Stimulated activated CD4-positive, alpha-beta T cell treated with anti-CD3 and anti-CD28 coated beads, Interleukin-4, amount 100 ng/mL, for 1 hour (primary cell): ENCODE measurements at places on chromosomes 6 and 20.

DNA sequence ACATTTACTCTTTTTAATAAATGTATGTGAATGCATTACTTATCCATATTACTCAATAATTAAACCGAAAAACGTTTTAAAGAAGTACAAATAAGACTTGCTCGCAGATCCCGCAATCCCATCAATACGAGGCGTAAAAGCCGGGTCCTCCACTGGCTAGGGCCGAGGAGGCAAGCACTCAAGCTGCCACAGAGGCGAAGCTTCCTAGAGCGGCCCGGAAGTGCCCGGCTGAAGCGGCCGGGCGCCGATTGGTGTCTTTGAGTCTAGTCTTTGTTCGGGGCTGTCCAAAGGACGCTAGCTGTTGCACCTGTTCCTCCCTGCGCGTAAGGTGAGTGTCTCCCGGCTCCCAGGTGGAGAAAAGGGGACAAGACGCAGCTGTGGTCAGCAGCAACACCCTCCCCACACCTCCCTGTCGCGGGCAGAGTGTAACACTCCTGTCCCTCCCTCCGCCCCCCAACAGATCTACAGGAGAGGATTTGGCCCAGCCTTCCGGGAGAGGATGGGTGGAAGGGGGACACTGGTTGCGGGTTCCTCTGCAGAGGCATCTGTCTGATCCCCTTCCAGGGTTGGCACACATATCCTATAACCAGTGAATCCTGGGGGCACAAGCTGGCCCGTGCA lies at the start of gene ZSCAN16:
Gene ZSCAN16, plus strand, starts transcription at position 260 of the 621 bp plus-strand sequence. CDS start 835 bp downstream, outside the sequence.
- DNase-seq, result peak; percentile 80

DNA sequence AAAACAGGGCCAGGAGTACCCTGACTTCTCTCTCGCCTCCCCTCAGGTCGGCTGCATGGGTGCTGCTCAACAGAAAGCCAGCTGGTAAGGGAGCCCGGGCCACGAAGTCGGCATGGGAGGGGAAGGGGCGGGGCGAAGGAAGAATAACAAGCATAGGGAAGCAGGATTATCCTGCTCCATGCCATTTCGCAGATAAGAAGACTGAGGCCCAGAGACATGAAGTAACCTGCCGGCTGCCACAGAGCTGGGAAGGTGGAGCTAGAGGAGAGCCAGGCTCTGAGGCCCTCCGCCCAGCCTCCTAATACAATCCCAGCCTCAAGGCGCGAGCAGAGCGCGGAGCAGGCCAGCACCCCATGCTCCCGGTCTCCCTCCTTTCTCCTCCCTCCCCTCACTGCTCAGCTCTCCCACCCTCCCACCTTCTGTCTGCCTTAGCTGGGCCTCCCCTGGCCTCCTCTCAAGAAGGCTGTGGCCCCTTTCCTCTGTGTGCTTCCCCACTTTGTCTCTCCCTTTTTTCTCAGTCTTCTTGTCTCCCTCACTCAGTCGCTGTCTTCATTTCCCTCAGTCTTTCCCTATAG lies 13.2 kb upstream of the HMGA1 start:
- no peak for DNase-seq

DNA sequence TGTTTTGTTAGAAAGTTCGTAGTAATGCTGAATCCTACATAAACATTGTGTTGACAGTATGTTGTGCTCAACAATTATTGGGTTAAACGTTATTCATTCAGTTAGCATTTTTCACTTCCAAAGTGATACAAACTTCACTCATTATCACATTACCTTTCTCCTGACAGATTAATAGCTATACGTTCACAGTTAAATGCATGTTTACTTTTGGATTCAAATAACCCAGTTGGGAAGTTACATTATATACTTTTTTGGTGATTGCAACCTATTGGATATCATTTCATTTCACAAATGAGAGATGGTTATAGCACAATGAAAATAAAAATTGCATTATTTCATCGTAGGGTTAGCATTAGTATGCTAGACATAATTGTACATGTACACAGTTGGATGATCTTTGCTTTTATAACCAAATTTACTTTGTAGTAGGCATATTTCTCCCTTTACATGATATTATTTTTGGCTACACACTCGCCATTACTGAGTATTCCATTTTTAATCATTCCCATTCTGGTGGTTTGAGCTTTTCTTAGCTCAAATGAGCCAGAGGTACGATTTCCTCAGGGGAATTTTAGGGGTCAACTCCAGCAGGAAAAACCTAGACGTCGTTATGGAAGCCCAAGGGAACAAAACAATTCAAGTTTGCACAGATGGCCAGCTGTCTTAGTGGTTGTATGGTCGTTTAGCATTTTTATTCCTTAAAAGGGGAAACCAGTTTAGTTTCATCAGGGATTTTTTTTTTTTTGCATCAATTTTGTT lies 2.1 kb upstream of the HIVEP1 start:
- DNase-seq, result no peak

DNA sequence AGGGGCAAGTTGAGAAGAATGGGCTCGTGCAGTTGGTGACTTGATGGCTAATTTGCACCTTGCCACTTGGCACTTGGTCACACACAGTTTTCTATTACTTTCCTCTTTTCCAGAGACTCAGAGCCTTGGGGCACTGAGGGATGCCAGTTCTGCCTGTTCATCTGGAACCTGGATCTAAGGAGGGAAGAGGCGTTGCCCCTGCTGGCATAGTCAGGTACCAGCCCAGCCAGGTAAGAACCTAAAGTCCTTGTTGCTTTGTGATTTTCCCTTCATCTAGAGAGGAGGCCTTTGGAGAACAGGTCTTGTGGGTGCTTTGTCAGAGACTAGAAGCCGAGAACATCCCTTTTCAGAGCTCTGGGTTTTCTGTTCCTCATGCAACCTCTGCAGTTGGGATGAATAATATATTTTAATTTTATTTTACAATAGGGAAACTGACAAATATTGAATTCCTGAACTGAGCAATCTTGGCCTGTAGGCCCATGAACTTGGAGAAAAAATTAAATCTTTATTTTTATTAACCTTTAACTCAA lies 11.4 kb downstream of the SYTL3 start:
- DNase-seq, result no peak

DNA sequence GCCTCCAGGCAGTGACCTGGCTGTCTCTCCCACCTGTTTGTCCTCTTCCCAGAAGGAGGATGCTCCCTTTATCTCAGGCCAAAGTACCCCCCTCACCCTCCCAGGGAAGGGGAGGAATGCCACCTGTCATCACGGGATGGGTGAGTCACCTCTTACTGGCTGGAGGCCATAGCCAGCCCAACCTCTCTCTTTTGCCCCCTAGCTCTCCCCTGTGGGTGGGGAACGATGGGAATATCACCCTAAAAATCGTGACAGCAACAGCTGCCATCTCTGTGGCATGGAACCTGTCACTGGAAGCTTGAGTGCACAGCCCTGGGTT lies 137.5 kb upstream of the PTPN1 start:
- no peak for DNase-seq

- no peak for DNase-seq
Observed at GRCh38 chr6:89392823-89393222, 19.2 kb downstream of the RRAGD start.

GRCh38 chr6:142934599-142934998 lies 10.4 kb downstream of the HIVEP2 start:
- no peak for DNase-seq

GRCh38 chr20:62990306-62990825 lies 16.4 kb downstream of the BHLHE23 start:
- no peak for DNase-seq

GRCh38 chr6:29924731-29925130 lies 17.6 kb upstream of the HLA-A start:
- DNase-seq, result no peak

DNA sequence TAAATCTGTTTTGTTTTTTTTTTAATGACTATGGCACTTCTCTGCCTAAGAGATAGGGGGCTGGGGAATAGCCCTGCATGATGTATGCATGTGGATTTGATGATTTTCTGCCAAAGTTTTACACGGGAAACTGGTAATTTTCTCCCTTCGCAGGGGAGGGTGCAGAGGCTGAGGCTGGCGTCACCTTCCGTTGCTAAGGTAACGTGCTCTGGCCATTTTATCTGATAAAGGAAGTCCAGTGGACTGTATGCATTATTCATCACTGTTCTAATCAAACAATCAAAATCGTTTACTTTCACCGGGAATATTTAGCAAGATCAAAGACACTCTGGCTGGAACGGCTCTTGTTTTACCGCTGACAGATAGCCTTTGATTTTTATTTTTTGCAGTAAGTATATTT lies 789 bp downstream of the PHACTR1 start:
- DNase-seq, result no peak

- DNase-seq, result no peak
Observed at GRCh38 chr6:148413321-148414091, 70.9 kb downstream of the SASH1 start.

DNA sequence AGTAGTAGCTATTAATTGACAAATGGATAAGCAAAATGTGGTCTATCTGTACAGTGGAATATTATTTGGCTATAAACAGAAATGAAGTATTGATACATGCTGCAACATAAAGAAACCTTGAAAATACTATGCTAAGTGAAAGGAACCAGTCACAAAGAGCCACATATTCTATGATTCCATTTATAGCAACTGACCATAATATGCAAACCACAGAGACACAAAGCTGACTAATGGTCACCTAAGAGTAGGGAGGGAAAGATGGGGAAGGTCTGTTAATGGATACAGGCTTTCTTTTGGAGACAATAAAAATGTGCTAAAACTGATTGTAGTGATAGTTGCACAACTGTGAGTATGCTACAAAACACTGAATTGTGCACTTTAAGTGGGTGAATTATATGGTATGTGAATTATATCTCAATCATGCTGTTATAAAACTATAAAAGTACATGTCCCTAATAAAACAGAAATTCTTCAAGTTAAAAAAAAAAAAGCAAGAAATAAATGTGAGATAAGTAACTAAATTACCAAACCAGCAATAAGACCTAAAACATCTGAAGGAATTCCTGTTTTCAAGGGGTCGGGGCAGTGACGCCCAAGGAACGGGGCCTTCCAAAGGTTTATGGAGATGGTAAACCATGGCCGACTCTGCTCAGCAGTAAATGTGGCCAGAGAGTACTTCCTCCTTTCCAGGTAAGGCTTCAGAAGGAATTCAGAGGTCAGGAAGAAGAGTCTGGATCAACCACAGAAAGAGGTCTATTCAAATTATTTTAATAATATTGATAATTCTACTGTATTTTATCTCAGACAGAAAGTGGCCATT lies 75.4 kb downstream of the ARHGAP18 start:
- DNase-seq, result no peak
